Inflammatory macrophage treated with lipopolysaccharide for 4 hours (primary cell): ENCODE measurements at places on chromosomes 12 and 14.

DNA sequence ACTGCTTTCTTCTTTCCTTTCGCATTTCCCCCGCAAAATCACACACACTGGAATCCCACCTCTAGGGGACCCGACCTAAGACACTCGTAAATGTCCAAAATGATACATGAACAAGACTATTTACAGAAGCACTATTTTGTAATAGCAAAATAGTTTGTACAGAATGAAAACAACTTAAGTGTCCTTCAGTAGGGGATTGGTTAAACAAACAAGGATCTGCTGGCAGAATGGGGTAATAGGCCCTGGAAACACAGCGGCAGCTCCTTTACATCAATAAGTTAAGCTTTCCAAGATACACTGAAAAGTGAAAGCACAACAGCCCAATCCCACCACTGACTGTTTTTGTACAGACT lies 48.8 kb downstream of the LTBP2 start:
- DNase-seq, result no peak

- no peak for DNase-seq
Observed at GRCh38 chr14:59159169-59159568, 29.3 kb upstream of the DAAM1 start.

- DNase-seq, result no peak
Observed at GRCh38 chr12:132838410-132839080, 9.9 kb upstream of the GOLGA3 start.

GRCh38 chr14:37550511-37550910 lies 44.5 kb downstream of the FOXA1 start:
- no peak for DNase-seq

GRCh38 chr14:61927060-61927459 lies 164.8 kb downstream of the SNAPC1 start:
- DNase-seq, result no peak

DNA sequence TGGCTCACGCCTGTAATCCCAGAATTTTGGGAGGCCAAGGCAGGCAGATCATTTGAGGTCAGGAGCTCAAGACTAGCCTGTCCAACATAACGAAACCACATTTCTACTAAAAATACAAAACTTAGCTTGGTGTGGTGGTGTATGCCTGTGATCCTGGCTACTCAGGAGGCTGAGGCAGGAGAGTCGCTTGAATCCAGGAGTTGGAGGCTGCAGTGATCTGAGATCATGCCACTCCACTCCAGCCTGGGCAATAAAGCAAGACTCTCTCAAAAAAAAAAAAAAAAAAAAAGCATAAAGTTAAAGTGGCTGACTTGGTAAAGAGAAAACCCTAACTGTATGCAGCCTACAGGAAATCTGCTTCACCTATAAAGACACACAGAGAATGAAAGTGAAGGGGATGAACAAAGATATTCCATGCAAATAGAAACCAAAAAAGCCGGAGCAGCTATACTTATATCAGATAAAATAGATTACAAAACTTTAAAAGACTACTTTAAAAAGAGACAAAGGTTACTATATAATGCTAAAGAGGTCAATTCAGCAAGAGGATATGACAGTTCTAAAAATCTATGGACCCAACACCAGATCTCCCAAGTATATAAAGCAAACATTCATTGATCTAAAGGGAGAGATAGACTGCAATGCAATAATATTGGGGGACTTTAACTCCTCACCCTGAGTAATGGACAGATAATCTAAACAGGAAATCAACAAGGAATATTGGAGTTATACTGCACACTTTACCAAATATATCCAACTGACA lies 4.1 kb downstream of the CLEC2B start:
- DNase-seq, result peak; percentile 55

DNA sequence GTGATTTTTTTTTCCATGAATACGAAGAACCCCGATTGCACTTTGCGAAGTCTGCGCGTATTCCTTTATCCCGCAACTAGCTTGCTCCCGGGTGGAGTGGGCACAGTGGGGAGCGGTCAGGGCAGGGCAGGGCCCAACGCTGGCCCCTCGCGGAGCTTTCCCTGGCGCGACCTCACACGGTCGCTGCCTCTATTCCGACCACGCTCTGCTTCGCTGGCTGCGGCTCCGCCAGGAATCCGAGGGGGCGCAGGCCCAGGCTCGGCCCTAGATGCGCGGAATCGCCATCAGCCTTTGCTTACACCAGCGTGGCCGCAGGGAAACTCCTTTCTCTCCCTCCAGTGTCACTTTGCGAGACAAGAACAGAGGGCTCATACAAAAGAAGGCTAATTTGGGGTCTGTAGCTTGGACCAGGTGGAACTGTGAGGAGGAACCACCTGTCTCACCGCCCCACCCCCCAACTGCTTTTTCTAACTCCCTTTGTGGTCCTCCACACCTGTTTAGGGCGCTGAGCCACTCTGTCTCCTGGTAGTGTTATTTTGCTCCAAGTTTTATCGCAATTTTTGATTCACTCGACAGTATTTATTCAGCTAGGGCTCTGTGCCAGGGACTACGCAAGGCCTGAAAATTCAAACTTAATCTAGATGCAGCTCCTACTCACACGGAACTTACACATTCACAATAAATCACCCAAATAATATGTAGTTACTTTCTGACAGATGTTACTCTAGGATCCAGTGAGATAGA lies 3.1 kb upstream of the NKX2-1 start:
- no peak for DNase-seq
